Stimulated activated CD8-positive, alpha-beta memory T cell treated with anti-CD3 and anti-CD28 coated beads, Interleukin-2, amount 100 ng/mL, for 1 hour (primary cell): ENCODE measurements at places on chromosomes 1 and 21.
A peak's percentile ranks its signal among the peaks of the same experiment; 100 is the strongest.

- no peak for DNase-seq
Measured at GRCh38 chr1:235108876-235109275, 19.8 kb downstream of the TOMM20 start.

DNA sequence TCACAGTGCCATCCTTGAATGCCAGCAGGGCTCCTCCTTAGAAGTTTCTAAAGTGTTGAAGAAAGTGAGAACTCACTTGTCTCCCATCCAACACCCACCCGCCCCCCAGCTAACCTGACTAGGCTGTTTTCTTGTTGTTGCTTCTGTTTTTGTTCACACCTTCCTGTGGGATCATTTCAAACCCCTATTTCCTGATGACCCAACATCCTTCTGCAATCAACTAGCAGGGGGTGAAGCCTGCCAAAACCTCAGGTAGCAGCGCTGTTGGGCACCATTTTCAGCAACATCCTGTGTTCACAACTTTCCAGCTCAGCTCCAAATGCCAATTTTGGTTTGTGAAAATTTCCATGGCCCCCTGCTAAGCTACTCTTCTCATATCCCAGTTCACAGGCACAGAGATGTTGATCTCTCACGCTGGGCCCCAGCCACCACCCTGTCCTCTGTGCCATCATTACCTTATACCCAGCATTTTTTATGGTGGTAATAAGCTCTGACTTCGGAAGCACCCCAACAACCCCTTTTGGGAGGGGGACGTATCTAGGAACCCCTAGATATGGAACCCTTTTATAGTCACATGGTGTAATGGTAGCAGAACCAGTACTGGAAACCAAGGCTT, 41.4 kb downstream of the CDC7 start:
- DNase-seq, result no peak

DNA sequence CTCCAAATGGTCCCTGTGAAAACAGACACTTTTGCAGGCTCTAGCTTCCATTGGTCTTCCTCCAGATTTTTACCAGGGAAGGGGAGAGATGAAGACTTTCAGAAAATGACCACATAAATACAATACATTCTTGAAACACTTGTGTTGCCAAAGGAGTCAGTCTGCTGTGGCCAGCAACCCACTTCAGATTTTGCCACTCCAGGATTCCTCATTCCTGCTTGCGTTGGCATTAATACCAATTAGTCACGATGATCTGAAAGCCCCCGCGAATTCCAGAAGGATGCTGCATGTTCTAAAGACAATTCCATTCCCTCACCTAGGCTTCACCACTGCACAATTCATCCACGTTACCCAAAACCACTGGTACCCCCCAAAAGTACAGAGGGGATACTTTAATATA, 7.9 kb upstream of the BACE2 start:
- DNase-seq, result no peak

GRCh38 chr1:59061876-59062275, 235.0 kb upstream of the FGGY start:
- DNase-seq, result no peak

DNA sequence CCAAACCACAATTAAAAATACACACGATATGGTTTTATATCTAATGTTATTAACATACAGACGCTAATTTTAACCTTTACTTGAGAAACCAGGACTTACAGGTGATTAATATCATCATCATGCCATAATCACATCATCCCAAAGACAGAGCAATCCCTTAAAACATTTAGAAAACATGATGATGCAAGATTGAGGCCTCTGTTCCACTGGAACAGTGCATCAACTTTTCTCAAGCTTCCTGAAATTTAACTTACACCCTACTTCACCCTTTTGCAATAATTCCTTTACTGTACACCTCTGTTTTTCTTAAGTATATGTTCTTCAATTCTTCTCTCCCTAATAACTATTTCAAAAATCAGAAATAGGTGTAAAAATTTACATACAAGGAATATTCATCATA, 38.1 kb downstream of the KDM5B start:
- no peak for DNase-seq

- DNase-seq, result no peak
Measured at GRCh38 chr1:230206976-230207375, 139.9 kb downstream of the GALNT2 start.

GRCh38 chr1:214039394-214040018, 51.7 kb downstream of the PROX1 start:
- no peak for DNase-seq

DNA sequence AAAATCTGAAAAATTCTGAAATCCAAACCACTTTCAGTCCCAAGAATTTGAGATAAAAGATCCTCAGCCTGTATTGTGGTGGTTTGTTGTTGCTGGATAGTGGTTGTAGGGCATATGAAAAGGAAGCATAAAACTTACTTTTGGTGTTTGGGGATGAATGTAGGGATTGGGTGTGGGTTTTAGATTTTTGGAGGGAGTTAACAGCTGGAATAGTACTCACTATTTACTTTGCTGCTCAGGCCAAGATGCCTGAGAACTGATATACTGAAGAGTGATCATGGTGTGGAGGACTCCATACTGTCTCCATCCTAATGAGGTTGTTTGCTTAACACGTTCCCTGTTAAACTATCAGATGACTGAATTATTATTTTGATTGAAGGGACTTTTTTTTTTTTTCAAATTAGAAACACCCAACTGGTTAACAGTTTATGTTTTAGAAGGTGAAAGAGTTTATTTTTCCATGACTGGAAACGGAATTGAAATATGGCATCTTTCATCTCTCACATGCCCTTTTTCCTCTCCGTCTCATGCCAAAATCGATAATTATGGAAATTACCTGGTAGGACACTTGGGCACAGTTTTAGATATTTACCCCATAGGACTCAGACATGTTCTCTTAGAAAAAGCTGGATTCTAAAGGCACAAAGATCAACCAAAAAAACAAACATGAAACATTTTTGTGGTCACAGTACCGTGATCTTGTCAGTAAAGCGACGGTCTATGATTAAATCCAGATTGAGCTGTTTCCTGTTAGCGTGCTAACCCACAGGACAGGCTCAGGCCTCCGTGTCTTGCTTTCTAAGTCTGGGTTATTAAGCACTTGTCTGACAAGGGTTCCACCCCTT, 37.3 kb downstream of the RGL1 start:
- no peak for DNase-seq

DNA sequence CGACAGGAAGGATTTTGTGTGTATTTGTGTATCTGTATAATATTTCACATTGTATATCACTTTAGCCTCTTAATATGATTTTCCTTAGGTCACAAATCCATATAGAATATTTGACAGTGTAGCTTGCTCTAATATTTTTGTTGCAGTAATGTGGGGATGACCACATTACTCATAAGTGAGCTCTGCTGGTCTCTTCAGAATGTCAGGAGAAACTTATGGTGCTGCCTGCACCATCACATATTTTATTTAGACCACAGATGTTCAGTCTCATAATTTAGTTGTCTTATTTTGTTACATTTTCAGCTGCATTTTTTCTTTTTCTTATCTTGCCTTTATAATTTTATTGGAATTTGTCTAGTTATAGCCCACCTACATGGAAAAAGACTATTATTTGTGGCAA, 205.3 kb downstream of the PBX1 start:
- no peak for DNase-seq

DNA sequence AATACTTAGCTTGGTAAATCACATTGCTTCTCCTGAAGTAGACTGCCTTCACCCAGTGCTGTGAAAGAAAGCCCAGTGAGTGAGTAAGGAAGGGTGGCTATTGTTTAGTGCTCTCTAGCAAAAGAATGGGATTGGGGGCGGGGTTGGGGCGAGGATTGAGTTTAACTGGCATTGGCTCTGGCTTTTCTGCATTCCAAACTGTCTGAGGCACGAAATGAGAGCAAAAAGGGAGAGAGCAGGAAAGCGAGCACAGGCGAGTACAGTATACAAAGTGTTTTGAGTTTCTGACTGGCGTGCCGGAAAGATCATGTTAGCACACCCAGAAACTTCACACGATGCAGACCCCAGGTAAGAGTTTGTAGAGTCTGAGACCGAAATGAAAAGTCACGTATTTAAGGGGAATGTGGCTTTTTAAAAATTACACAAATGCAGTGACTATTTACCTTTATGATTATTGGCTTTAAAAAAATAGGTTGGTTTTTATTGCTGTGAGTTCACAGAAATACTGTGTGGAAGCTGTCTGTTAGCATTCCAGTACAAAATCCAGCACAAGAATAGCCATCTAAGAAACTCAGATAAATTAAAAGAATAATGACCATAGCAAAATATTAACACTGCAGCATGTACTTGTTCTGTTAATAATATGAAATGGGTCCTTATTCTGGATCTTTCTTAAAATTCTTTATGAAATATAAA, 155.4 kb downstream of the CLEC20A start:
- DNase-seq, result no peak

DNA sequence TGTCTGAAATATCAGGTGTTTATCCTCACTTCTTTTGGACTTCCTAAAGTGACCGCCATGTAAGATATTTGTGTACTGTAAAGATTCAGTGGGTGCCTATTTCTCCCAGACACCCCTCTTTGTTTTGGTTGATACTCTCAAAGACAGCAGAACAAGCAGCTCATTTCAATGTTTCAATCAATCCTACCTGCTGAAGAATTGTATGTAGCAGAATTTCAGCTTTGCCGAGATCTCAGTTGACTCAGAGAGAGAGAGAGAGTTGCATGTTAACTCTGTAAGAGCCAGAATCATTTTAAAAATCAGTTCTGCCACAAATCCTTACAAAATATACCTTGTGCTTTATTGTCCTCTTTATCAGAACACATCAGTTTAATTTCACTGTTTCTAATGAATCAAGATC, 987.3 kb downstream of the ADGRL2 start:
- no peak for DNase-seq

DNA sequence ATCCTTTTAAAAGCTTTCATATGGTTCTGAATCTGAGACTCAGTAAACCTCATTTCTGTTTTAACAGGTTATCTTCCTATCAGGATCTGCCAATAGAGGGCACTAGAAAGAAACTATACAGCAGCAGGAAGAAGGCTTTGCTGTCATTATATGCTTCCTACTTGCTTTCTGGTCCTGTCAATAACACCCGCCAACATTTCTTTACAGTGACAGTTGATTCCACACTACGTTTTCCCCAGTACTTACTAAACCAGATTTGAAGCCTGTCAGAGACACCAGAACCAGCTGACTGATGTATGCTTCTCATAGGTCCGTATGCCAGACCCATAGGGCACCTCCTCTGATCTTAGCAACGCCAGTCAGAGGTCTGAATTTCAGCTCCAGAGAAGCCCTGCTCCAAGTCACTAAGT, 341.0 kb upstream of the NEGR1 start:
- DNase-seq, result no peak

GRCh38 chr21:30434033-30434631, 4.1 kb downstream of the KRTAP13-4 start:
- no peak for DNase-seq

GRCh38 chr21:21897275-21897883, 899.2 kb downstream of the NCAM2 start:
- no peak for DNase-seq

- no peak for DNase-seq
Measured at GRCh38 chr1:199102239-199102638, 463.4 kb downstream of the PTPRC start.

DNA sequence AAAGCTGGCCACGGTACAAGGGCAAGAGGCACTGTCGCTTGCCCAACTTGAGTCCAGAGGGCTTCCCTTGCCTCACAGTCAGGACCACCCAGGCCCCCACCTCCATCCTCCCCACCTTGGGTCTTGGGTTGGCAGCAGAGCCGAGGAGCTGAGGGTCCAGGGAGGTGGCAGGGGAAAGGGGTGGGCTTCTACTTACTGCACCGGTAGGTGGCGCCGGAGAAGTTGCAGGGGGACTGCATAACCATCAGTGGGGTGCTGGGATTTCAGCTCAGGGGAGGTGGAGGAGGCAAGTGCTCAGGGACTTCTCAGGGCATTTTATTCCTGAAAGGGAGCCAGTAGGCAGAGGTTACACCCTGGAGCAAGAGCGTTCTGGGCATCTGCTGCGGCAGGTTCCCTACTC, 44.0 kb downstream of the TRIM62 start:
- DNase-seq, result peak; percentile 7
